ENCODE measurements at places on chromosomes 16 and 17.

DNA sequence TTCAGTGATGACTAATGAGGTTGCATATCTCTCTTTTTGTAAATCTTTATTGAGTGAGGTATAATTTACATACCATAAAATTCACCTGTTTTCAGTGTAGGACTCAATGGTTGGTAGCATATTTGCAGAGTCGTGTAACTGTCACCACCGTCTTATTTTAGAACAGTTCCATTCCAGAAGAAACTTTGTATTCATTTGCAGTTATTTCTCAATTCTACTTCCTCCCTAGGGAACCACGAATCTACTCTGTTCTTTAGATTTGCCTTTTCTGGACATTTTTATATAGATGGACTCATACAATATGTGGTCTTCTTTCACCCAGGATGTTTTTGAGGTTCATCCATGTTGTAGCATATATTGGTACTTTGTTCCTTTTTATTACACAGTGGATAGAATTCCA is 3.7 kb downstream of the FTO start:
- no peak for DNase-seq

- DNase-seq: peak; percentile 77
These were observed 23.1 kb downstream of the STAT5A start for GRCh38 chr17:42311240-42312034.

GRCh38 chr16:51545951-51546350 is 394.9 kb upstream of the SALL1 start:
- DNase-seq: no peak

DNA sequence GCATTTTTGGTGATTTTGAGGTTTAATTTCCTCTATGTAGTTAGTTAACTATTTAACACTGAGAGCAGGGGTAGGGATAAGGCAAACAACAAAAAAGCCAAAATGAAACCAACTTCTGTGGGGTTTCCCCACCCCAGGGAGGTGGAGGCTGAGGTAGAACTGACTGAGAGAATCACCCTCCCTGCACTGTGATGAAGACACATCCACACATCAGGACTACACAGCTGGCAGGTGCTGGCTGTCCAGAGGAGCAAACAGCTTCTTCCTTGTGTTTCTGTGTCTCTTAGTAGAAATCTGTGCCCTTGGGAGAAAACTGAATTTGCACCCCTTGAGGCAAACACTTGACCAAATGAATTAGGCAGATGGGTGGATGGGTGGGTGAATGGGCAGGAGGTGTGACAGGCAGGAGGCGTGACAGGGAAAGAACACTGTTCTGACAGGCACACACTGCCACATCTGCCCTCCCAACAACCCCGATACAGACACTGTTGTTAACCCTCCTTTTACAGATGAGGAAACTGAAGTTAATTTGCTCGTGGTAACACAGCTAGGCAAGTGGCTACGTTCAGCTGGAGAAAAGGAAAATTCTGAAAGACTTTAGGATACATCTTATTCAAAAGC is 62.9 kb upstream of the AMZ2 start:
- DNase-seq: no peak

DNA sequence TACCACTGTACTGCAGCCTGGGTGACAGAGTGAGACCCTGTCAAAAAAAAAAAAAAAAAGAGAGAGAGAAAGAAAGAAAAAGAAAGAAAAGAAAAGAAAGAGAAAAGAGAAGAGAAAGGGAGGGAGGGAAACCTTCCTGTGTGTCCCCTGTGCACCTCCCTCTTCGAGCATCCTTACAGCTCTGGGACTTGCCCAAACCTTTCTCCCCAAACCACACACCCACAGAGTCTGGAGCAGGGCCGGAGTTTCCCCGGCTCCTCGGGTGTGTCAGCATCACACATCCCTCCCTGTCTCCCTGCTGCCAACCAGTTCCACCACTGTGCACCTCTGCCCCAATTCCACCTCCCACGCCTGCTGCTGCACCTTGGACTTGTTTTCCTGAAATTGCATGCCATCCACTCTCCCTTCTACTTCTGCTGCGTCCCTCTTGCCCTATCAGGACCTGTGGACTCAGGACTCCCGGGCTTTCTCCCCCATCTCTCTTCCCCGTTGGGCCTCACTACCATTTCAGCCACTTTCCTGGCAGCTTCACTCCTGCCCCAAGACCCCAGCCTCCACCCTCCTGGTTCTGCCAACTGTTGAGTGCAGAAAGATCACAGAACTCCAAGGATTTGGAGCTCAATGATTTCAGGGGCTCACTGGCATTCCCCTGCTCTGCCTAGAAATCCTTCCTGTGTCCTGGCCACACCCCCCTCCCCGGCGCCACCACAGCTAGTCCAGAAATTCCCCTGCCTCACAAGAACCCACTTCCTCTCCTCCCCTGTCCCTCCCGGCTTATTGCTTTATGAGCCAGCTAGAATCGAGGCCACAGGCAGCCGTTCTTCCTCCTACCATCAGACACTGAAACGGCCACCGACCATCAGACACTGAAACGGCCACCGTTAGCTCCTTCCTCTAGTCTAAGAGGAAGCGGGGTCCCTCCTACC is 3.7 kb upstream of the CDK3 start:
- peak; percentile 87 for DNase-seq

GRCh38 chr16:57755061-57755684 is 19.6 kb downstream of the KATNB1 start:
- no peak for DNase-seq

DNA sequence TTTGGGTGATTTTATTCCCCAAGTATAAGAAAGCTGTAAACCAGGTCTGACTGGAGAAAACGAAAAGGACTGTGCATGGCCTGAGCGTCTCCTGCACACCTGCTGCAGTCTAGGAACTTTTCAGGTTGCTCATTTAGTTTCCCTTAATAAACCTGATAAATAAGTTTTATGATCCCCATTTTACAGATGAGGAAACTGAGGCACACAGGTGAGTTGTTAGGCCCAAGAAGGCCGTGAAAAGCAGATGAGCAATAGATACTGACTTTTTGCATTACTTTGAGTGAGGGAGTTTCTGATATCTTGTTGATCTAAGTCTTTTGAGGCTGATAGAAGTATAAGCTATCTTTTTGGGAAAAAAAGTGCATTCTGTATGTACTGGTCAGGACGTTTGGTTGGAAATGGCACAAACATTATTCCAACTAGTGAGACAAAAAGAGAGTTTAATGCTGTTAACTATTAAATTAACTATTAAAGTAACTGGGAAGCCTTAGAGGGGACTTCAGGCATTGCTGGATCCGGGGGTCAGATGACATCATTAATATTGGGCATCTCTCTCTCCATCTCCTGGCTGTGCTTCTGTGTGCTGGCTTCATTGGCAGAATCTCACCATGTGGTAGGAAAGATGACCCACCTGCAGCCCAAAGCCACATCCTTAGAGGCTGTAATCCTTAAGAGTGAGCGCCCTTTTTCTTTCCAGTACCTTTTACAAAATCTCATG is 163.4 kb downstream of the CMIP start:
- DNase-seq: no peak

GRCh38 chr17:32496395-32497073 is 9.7 kb downstream of the CDK5R1 start:
- DNase-seq: peak; percentile 95

- peak; percentile 57 for DNase-seq
These were observed 39.2 kb downstream of the FTO start for GRCh38 chr16:53743149-53743566.

DNA sequence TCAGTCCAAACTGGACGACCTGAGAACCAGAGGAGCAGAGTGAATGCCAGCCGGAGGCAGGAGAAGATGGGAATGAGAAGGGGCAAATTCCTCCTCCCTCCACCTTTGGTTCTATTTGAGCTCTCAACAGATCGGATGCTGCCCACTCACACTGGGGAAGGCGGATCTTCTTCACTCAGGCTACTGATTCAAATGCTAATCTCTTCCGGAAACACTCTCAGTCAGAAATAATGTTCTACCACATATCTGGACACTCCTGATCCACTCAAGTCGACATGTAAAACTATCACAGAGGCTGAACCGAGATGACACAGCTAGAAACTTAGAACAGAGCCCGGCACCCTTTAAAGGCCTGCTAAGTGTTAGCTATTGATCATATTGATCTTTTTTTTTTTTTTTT is 57.4 kb upstream of the GRIN2A start:
- DNase-seq: no peak

DNA sequence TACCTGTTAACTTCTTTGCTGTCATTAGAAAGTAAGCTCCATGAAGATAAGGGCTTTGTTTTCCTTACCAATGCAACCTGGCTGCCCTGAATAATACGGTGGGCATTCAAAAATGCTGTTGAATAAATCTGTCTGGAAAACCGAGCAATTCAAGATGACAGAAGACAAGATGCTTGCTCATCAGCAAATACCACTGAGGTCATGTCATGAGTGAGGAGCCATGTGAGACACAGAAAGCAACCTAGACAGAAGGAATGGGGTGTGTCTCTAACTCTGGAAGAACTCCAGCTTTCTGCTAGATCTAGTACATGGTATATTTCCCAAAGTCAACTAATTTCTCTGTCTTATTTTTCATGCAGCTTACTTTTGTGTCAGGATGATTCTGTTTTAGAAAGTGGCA is 64.2 kb downstream of the STH start:
- DNase-seq: peak; percentile 94

- no peak for DNase-seq
These were observed 434 bp upstream of the CPSF4L start for GRCh38 chr17:73261952-73262675.

- no peak for DNase-seq
These were observed 2.4 kb upstream of the SLC5A10 start for GRCh38 chr17:18949566-18949965.
